D341Med (cell line): ENCODE measurements at places on chromosomes 6 and 20.

DNA sequence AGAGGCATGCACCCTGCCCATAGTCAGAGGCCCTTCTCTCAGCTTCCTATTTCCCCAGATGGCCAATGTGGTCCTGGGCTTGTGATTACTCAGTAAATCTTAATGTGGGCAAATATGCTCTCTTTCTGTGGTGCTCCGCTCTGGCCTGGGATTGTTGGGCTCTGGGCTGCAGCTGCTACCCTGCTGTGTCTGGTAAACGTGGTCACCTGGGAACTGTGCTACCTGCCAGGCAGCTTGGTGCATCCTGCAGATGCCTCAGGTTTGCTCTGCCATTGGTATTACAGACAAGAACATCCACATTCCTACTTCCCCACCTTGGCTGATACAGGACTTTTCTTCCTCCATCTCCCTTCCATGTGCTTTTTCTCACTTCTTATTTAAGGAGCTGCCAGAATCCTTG, 611.5 kb upstream of the IMPG1 start:
- no peak for DNase-seq

DNA sequence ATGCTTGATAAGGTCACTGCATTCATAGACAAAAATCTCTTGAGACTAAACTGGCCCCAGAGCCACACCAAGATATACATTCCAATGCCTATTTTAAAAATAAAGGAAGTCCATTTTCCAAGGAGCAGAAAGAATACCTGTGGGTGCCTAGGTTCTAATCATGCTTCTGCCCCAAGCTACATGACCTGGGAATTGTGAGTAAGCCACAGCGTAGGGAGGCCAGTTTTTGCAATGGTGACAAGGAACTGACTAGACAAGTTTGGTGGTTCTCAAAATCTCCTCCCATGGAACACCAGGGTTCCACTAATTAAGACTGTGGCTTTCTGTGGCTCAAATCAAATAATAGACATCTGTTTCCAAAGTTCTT, 83.3 kb downstream of the GMDS start:
- no peak for DNase-seq

GRCh38 chr6:157905590-157906342, 75.9 kb upstream of the SYNJ2 start:
- DNase-seq, result peak; percentile 33

DNA sequence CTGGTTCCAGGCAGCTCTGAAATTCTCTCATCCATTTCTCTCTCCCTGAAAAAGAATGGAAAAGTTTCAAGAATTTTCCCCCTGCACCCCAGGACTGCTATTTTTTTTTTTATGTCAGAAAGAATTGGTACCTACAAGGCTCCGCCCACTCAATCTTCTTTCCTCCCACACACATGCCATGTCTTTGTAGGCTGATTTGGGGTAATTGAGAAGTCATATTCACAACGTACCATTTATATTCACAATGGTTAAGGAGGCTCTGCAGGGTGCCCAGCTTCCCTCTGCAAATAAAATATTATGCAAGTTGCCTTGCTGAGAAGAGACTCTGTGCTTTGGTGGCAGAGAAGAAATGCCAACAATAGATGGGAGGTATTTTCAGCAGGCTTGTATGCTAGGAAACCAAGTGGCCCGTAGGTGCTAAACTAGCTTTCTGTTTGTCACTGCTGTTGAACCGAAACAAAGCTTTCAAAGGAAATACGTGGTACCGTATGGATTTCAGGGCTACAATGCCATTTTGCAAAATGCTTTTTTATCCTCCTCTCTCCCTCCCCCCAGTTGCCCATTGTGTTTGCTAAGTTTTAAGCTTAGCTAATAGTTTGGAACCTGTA, 150.0 kb downstream of the PHACTR1 start:
- DNase-seq, result no peak

DNA sequence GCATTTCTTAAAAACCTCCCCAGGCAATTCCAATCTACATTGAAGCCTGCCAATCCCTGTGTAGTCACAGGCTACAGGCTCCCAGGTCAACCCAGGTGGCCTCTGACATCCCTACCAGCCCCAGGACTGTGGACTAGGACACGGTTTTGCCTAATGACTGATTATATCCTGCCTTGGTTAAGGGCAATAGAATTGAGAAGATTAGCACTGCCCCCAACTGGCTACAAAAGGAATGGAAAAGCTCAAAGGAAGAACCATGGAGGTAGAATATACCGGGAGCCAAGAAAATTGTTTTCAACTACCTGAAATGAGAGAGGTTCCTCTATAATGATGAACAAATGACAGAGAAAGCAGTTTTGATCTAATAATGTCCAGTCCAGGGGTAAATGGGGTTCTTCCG, 421.1 kb upstream of the AGPAT4 start:
- peak; percentile 53 for DNase-seq

DNA sequence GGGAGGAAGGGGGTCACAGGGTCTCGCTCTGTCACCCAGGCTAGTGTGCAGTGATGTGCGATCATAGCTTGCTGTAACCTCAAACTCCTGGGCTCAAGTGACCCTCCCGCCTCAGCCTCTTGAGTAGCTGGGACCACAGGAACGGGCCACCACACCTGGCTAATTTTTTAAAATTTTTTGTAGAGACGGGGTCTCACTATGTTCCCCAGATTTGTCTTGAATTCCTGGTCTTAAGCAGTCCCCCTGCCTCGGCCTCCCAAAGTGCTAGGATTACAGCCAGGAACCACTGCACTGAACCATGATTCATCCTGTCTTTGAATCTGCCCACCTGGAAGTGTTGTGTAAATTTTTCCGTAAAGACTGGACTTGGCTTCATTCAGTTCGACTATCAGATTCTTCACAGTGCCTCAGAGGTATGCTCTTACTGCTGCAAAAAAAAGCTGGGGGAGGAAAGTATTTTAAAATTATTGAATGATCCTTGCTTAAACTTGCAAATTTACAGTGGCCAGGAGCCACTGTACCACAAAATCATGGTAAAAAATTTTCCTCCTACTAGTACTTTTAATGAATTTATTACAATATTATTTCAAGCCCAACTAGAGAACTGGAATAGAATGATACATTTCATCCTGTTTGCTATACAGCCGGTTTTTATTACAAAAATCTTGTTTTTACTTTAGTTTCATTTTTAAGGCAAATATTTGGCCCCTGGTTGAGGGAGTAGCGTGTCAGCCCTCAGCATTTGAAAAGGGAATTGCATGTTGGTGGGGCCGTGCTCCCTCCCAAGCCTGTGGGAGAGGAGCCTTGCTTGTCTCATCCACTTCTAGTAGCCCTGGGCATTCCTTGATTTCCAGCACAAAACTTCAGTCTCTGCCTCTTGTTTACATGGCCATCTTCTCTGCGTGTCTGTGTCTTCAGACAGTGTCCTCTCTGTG, 202.5 kb upstream of the SGK1 start:
- no peak for DNase-seq

DNA sequence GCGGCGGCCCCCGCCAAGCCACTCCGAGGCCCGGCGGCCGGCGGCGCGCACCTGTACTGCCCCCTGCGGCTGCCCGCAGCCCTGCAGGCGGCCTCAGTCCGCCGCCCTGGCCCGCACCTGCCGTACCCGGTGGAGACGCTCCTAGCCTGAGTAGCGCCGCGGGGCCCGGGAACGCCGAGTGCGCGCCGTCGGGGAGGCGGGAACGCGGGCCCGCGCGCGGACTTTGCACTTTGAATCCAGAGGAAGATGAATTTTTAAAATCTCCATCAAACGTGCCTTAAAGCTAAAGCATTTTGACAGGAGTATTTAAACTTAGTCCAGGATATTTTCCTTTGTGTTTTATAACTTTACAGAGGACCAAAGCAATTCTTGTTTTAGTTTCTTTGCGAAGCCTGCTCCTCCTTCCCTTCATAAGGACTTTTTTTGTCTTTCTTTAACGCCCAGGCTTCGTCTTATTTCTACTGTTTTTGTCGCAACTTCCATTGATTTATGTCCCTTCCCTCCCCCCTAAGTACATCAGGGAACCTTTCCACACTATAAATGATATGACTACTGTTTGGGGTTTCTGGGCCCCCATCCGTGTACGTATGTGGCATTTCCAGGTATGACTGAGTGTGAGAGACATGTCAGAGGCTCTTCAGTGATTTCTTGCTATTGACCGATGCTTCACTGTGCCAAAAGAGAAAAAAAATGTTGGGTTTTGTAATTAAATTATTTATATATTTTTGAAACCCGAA, 2.0 kb downstream of the FOXQ1 start:
- peak; percentile 93 for DNase-seq

DNA sequence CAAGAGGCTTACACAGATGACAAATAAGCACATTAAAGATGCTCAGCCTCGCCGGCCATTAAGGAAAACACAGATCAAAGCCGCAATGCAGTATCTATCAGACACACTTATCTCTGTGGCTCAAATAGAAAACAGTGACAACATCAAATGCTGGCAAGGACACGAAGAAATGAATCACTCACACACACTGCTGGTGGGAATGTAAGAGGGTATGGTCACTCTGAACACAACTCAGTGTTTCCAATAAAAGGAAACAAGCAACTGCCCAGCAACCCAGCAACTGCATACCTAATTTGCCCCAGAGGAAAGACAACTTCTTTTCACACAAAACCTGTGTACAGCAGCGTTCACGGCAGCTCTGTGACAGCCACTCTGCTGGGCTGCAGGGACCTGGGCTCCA, 155.8 kb downstream of the WDR27 start:
- no peak for DNase-seq

- DNase-seq, result no peak
Measured at GRCh38 chr20:24730750-24731149, 218.3 kb upstream of the CST7 start.

- DNase-seq, result no peak
Measured at GRCh38 chr6:18454446-18454845, 67.3 kb downstream of the RNF144B start.

DNA sequence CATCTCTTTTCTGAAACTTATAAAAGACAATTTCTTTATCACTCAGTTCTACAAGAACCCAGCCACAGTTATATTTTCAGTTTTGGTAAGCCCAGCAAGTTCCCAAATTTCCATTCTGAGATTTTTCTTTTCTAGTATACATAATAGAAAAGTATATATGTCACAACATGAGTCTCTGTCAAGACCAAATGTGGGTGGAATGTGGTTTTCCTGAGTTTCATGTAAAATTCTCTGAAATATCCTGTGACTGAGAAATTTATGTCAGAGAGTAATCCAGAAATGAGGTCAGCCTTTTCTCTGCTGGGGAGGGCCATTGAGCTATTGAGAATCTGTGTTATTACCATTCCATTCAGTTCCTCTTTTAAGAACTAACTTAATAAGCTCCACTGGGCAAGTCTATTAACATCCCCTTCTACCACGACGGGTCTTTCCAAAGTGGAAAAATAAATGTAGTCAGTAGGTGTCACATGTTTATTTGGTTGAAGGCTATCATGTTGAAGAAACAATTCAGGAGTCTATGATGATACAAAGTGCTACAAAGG, 100.7 kb upstream of the HMGN3 start:
- no peak for DNase-seq

DNA sequence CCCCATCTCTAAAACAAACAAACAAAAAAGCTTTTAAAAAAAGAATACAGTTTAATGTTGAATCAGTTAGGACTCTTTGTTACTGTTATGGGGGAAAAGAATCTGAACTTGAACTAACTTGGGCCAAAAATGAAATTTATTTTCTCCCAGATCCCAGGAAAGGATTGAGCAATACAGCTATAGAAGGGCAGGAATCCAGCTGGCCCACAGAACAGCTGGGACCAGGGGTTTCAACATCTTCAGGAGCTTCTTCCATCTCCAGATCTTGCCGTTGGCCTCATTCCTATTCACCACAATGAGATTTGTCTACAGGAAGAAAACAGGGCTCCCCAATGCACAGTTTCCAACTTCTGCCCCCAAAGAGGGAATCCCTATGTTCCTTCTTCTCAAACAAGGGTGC, 43.2 kb upstream of the AKAP12 start:
- no peak for DNase-seq

GRCh38 chr20:47406849-47407682, 50.6 kb upstream of the ZMYND8 start:
- no peak for DNase-seq

DNA sequence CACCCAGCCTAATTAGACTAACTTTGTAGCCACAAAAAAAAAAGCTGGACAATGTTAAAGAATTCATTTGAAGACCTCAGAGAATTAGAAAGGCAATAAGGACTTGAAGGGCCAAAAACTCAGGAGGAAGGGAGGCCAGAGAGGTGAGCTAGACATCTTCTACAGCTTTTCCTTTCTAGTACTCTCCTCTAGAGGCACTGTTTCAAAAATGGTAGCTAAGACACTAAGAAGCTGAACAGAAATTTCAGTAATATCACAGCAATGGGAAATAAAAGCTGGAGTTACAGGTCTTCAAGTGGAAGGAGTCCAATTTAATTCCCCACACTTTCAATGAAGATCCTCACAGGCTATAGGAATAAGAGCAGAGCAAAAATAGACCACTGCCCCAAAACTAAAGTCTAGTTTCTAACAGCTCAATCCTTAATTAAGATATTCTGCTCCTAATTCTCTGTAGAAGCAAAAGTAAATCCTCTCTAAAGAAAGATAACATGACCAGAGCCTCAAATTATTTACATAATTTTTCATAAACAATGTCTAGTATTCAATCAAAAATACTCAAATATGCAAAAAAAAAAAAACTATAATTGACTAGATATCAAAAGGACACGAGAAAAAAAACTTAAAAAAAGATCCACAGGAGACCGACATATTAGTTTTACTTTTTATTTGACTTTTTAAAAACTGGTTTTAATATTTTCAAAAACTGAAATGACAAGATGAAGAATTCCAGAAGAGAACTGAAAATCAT, 63.7 kb downstream of the RNGTT start:
- no peak for DNase-seq

- DNase-seq, result no peak
Measured at GRCh38 chr6:36127462-36128016, 2.8 kb upstream of the MAPK13 start.
